NCI-H1436 (cell line): ENCODE measurements at places on chromosomes 5 and 9.

- no peak for DNase-seq
Observed at GRCh38 chr9:110255034-110255462, 1.3 kb downstream of the TXN start.

- DNase-seq, result no peak
Observed at GRCh38 chr9:96025995-96026602, 150.6 kb downstream of the ERCC6L2 start.

- no peak for DNase-seq
Observed at GRCh38 chr5:5335107-5335506, 87.4 kb upstream of the ICE1 start.

DNA sequence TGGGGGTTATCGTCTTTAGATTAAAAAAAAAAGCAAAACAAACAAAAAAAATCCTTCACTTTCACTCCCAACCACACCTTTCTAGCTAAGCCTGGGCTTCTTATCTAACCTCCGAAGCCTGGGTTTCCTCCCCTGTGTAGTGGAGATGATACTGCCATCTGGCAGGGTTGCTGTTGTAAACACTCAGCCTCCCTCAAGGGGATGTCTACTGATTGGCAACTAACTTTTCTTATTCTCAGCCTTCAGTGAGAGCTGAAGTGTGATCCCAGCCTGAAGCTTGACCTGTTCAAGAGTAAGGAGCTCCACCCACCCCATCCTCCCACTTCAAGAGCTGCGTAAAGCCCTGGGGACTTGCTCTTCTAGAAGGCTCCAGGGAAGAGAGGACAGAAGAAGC is 21.5 kb upstream of the WWC1 start:
- DNase-seq, result no peak

DNA sequence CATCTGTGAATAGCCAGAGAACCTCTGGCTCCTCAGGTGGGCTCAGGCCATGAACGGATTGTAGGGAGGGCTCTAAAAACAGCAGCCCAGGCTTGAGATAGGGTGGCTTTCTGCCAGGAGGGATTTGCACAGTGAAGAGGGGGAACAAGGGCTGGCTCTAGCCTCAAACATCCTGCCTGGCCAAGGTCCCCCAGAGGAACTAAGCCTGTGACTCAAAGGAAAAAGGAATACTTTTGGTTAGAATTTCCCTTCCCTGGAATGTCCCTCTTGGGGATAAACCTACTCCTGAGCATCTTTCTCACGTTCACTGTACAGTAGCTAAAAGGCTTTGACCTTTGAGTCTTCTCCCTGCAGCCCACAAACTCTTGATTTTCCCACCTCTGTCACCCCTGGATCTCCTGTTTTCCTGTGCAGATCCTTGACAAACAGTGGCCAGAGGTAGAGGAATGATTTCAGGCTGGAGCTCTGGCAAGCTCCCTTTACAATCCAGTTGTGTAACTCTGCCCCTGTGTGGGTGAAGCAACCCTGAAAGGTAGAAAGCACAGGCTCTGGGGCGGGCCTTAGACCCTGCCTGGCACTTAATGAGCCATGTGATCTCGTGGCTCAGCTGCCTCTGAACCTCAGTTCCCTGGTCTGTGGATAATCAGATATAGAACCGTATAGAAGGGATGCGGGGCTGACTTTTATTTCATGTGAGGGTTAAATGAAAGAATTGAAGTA is 17.4 kb downstream of the SEC61B start:
- DNase-seq, result no peak

- no peak for DNase-seq
Observed at GRCh38 chr5:65808818-65809217, 86.8 kb downstream of the NLN start.

DNA sequence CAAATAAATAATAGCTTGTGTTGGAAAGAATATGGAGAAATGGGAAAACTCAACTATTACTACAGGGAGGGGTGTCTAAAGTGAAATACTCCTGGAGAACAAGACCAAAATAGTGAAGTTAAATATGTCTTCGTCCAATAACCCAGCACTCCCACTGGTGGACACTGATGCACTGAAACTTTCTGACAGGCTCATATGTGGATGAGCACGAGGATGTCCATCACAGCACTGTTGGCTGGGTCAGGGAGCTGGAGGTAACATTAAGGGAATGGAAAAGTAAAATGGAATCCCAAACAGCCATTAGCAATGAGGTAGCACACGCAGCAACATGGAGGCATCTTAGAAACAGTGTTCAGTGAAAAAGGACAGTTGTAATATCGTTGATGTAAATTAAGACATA is 86.5 kb downstream of the LMNB1 start:
- no peak for DNase-seq

DNA sequence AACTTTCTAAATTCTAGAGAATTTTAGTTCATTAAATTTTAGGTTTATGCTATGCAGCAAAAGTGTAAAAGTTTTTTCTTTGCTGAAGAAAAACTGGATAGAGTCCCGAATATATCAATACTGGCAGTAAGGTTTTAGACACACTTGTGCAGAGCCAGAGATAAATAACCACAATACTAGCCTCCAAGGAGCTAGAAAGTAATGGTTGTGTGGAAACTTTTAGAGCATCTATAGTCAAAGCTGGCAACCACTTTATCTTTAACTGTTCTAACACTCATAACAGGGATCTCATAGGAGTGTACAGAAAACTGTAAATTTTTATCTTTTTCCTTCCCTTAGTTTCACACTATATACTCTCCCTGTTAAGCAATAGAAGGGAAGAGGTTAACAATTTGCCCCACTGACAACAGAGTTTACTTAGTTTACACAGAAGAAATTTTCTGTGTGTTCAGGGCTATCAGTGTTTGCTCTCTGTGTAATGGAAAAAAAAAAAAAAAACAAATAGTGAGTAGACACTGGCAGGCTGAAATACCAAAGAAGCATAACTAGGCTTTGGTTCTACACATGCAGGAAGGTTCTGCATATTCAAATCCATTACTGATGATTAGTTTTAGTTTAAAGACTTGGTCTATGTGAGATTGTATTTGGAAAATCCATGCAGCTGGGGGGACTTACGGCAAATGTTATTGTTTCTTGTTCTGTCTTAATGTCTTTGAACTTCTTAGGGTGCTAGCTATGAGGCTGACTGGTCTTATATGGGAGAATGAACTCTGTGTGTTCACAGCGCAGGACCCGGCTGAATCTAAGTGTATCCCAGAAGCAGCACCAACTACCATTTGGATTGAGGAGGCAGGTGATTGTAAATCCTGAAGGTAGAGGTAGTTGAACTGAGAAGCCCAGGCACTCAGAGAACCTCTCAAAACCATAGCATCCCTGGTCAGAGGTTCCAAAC is 187.6 kb downstream of the PCSK1 start:
- DNase-seq, result no peak
